AG08396 (cell line): ENCODE measurements at places on chromosomes 1 and 21.

DNA sequence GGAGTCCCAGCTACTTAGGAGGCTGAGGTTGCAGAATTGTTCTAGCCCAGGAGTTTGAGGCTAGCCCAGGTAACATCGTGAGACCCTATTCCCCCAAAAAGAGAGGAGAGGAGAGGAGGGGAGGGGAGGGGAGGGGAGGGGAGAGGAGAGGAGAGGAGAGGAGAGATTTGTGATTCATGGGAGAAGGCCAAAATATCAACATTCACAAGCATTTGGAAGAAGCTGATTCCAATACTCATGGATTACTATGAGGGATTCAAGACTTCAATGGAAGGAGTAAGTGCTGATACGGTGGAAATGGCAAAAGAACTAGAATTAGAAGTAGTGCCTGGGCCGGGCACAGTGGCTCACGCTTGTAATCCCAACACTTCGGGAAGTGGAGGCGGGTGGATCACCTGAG is 187.8 kb downstream of the EIF4G3 start:
- DNase-seq = no peak

GRCh38 chr1:206897175-206897574 is at the start of gene IL24:
Gene IL24 (plus strand): TSS chr1:206897443. CDS start chr1:206897833, 390 bp downstream.
- DNase-seq = no peak

DNA sequence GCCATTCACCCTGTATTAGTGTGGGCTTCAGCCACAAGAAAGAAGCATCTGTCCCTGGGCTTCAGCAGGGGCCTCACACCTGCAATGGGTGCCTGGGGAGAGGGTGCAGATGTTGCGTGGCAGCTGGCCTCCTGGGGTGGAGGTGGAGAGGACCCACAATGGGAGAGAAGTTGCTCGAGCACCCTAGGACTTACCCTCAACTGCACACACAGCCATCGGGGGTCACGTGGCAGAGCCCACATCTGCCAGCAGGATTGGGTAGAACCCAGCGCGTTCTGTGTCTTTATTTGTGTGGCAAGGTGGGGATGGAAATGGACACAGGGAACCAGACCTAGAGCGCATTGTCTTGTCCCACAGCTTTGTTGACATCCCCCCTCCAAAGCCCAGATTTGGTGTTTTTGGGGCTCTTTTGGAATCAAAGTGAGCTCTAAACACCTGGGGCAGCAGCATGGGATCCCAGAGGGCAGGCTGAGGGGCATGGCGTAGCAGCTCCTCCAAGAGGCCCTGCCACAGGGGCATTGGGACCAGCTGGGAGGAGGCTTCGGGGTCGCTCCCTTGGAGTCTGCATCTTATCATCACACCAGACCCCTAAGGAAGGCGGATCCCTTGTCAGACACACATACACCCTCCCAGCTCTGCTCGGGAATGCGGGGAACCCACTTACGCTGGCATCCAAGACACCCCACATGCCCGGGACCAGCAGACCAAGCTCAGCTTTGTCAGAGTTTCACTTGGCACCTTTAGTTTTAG is 5.1 kb downstream of the ABCG1 start:
- DNase-seq = no peak

DNA sequence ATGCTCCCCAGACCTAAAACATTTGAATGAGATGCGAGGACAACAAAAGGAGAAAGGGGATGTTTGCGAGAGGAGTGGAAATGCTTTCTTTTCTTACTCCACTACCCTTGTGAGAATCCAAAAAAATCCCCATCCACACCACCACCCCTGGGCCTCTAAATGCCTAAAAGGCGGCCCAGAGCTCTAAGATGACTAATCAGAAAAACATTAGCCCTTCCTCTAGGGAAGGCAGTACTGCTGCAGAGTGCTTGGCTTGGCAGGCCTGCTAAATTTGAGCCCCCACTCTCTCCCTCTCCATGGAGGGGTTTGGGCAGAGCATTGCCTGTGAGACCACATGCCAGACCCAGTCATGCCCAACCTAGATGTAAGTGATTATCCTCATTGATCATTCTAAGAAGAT is 347.9 kb downstream of the USH2A start:
- no peak for DNase-seq

DNA sequence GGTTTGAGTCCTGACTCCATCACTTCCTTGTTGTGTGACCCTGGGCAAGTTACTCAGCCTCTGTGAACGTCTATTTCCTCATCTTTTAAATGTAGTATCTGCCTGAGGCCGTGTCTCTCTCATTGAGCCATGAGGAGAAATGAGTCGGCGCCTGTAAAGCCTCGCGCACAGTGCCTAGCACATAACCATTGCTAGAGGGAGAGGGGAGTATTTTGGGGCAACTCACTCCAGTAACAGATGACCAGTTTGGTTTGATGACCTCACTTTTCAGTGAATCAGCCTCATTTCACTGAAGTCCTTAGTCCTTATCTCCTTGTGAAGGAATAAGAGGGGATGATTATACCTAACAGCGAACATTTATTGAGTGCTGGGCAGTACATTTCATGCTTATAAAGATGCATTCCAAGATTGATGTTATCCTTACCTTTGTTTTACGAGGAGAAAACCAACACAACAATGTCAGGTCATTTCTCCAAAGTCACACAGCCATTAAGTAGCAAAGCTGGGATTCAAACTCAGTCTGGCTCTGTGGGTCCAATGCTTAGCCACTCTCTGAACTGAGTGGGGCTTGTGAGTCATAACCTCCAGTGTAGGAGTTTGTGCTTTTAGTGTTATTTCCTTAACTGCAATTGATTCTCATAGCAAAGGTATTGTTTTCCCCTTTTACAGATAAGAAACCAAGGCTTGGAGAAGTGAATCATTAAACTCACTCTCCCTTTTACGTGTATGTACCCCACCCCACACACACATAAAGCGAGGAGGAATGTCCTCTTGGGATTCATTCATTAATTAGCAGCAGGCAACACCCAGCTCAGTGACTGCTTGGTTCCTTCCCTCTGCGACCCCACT is 25.9 kb downstream of the KCNC4 start:
- DNase-seq = peak; percentile 50

DNA sequence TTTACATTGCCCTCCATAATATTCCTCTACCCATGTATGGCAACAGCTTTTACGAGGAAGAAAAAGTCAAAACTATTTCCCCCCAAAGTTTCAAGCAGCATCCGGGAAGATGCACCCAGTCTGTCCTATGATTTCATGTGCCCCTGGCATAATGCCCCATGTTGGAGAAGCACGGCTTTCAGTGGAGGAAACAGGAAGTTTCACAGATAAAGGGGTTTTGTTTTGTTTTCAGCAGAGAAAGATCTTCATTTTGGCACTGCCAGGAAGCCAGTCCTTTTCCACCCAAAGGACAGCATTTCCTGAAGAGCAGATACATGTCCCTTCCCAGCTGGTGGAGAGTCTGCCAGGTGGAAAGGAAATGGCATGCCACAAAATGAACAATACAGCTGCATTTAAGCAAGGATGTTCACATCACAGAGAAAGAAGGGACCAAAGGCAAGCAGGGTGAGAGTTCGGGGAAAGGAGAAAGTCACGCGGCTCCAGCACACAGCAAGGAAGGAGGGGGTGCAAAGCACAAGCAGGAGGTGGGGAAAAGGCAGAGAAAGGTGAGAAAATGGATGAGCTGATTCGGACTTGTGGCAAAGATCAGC is 95.3 kb upstream of the HIVEP3 start:
- no peak for DNase-seq

DNA sequence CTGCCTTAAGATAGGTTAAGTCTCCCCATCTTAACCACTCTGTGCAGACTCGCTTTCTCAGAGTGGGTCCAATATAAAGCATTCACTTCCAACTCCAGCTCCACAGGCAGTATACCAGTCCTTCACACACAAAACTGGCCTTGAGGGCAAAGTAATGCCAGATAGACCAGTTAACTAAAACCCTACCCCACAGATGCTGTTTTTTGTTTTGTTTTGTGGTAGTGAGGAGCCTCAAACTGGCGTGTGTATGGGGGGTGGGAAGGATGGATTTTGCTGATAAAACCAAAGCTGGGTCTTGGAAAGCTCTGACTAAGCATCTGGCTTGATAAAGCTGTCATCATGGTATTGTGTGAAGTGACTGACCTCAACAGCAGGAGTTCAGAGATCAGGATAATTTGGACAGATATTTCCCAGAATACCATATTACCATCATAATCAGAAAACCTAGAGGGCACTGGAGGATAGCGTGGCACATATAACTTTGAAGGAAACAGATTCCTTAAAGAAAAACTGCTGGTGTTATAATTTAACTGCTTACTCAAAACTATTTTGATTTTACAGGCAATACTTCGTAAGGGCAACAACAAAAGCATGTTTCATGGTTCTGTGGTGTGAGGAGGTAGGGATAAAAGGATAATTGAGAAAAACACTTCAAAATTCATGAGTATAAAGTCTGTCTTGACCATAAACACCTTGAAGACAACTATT is 29.6 kb upstream of the CPLANE2 start:
- DNase-seq = no peak

DNA sequence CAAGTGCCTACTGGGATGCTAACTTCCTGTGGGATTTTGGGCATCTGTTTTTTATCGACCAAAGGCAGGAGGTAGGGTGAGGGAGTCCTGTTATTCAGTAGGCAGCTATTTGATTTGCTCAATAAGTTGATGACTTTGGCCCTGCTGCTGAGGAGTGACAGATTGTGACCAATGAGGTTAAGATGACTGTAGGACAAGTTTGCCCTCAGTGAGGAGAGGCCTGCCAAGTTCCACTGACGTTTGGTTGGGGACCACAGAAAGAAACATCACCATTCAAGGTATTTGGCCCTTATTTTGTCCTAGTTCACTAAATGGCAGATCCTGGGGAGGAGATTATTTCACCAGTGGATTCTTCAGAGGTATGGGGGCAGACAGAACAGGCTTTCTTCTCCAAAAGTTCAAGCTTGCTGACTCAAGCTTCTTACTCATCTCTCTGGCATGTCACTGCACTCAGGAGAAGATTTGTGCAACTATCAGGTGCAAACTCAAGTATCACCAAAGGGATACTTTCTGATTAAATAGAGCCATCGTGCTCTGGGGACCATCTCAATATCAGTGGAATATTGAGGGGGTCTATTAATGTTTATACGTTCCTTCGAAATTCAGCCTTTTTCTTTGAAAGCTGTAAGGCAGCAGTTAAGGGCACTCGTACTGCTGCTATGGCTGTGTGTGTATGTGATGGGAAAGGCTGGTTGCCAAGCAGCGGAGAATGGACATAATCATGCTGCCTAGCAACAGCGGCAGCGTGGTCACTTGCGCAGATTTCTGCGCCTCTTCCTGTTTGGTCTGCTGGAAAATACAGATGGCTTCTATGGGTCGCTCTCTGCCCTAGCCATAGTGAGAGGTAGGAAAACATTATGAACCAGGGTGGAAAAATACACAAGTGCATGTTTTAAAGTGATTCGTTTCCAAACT is 78.7 kb downstream of the PBX1 start:
- peak; percentile 70 for DNase-seq

DNA sequence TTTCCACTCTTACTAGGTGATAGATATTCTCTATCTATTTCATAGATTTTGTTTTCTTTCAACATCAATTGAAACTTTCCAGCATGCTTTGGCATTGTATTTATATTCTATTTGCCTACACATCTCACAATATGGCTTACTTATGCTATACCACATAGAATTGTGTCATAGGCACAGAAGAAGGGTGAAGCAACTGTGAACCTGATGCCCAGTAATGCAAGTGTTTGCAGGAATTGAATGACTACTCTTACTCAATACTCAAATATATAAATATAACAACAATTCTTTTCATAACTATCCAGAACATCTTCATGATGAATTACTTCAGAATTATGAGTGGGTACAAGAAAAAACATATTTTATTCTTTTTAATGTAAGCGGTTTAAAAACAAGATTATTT is 165.9 kb downstream of the PTBP2 start:
- no peak for DNase-seq

DNA sequence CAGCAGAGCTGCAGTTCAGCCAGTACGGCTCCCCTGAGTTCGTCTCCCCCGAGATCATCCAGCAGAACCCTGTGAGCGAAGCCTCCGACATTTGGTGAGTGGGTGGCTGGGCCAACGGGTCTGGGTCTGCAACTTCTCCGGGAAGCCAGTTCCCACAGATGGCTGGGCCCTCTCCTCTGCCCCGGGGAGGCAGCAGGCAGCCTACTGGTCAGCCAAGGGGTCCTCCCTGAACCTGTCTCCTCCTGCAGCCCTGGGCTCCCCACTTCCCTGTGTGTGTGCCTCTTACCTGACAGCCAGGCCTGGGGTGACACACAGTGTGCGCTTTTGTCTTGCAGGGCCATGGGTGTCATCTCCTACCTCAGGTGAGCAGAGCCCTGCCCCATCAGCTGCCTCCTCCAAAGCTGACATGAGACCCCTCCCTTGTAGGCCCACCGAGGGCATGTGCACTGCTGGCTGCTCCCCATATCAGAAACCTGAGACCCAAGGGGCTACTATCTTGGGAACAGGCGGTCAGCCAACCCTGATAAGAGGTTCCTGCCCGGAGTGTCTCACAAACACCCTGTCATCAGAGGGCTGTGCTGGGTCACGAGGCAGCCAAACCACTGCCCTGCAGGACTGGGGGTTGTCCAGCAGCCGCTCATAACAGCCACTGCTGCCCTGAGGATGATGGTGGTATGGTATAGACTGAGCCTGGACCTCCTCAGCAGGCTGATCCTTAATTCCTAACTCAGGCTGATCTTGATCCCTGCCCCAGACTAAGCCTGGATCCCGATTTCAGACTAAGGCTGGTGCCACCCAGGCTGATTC is 37.6 kb downstream of the TRIM11 start:
- DNase-seq = no peak

DNA sequence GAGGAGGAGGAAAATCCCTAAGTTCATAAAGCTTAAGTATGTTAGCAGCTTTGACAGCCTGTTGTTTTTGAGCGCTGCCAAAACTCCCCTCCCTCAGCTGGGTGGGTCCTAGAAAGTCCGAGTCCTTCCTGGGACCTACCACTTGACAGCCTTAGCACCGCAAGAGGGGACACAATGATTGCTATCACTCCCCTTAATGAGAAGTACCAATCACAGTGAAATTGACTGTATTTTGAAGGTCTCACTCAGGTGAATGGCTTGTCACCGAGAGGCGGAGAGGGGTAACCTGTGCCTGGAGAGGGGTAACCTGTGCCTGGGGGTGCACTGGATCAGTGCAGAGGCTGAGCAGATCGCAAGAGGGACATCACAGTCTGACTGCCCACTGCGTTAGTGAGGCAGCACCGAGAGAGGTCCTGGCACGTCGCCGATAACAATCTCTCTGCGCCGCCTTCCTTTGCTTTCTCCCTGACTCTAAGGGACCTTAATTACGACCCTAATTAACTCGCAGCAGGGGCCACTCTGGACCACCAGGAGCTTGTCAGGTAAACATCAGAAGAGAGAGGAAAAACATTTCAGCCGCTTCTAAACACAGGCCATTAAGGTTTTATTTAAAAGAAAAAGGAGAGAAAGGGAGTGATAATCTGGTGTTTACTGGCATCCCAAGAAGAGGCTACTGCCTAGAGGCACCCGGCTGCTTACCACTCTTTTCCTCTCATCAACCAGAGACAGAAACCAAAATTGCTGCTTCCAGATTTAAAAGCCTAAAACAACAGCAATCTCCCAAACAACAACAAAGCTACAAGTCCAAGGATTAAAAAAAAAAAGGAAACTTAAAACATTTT is 25.7 kb upstream of the KCNK1 start:
- DNase-seq = no peak

- no peak for DNase-seq
These were observed 13.8 kb upstream of the HMGN1 start for GRCh38 chr21:39362733-39363132.
